Putamen (tissue), 1 donor: ENCODE measurements at places on chromosomes 16 and 17.

DNA sequence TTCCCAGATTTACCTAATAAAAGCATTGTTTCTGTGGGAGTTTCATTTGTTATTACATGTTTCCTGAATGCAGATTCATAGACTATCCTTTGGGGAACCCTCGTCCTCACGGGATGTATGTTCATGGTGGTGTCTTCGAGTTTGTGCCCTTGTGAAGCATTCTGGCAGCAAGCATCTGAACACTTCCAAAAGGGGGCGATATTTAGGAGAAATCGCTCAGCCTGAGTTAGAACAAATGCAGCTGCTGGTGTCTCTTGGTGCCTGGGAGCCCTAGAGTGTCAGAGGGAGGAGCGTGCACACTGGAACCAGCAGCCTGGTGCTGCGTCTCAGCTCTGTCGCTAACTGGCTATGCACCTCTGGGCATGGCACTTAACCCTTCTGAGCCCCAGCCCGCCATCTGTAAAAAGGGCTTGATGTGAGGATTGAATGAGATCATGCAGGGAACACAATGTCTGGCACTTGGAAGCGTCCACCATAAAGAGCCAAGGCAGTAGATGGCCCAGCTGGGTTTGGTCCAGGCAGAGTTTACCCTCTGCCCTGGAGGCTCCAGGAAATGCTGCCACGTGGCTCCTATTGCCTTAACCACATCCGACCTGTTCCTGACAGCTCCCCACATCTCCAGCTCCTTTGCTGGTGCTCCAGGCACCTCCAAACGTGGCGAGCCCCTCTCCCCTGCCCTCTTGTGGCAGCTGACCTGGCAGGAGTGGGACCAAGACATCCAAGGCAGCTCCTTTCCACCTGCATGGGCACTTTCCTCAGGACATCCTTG, 25.0 kb upstream of the C16orf78 start:
- DNase-seq = no peak

DNA sequence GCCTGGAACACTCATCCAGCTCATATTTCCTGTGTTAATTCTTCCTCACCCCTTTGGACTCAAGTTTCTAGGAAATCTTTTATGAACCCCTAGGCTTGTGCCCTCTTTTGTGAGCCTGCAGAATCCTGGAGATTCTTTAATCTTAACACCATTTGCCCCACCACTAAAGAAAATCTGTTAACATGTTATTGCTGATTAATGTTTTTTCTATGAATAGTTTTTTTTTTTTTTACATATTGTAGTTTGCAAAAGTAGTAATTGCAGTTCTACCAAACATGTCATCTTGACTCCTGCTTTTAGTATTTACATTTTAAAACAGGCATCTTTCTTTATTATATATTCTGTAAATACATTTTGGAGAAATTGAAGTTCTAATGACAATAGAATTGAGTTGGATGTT, 8.5 kb downstream of the PRSS54 start:
- no peak for DNase-seq

DNA sequence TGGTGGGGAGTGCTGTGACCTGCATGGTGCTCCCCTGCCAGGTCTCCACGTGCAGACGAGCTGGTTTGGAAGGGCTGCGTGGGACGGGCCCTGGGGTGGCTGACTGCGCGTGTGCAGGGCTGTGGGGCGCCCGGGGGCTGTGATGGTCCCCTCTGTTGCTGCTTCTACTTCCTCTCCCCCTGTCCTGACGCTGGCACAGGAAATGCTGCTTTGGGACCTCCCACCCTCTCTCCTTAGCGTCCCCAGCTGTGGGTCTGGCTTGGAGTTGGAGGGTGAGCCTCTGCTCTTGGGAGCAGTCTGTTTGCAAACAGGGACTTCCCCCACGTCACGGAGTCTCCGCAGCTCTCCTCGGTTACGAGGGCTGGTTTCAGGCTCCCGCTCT, 35.2 kb downstream of the TSC2 start:
- no peak for DNase-seq

DNA sequence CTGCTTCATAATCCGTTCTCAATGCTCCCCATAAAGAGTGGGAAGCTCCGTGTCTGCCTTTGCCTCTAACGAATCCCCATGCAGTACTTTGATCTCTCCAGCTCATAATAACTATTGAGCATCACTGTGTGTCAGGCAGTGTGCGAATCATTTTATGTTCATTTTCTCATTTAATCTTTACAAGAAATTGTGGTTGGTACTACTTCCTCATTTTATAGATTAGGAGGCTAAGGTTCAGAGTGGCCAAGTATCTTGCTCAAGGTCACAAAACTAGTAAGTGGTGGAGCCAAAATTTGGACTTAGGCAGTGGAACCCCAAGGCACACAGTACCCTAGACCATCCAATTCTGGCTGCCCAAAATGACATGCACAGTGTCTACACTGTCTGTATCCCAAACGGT, 44.8 kb downstream of the ABCC12 start:
- DNase-seq = no peak

- DNase-seq = no peak
Measured at GRCh38 chr17:27746881-27747280, 53.4 kb downstream of the NOS2 start.

DNA sequence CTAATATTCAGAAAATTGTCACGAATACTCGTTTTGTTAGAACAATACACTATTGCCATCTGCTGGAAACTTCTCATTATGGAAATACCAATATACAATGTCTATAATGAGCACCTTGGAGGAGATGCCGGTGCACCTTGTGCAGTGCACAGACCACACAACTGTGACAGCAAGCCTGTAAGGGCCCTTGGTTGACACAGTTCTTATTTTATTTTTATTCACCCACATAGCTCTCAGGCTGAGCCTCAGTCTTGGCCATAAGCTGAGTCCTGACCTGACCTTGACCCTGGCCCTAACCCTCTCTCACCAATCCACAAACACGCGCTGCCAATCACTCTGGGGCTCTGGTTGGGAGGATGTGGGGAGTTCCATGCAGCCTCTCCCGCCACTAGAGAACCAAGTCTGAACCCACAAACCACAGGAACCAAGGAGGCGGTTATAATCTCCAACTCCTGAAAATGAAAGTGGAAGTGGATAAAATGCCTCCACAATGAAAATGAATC, 7.6 kb downstream of the AIPL1 start:
- DNase-seq = no peak

- DNase-seq = no peak
Measured at GRCh38 chr16:9139965-9140364, 48.5 kb downstream of the HAPSTR1 start.

- no peak for DNase-seq
Measured at GRCh38 chr17:71970312-71970711, 150.5 kb upstream of the SOX9 start.

DNA sequence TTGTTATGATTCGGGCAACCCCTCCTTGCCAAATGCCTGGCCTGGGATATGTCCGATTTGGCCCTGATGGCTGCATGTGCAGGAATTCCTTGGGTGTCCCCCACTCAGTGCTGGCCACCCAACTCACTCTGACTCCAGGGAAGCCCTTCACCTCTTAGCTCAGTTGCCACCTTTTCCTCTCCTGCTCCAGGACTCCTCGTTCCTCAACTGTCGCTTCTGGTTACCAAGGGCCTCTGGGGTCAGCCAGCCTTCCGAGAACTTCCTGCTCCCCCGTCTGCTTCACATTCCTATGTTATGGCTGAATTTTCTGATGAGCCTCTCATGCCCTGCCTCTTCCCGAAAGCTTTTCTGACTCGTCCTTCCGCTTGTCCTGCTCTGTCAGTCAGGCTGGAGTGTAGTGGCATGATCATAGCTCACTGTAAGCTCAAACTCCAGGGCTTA, 63.5 kb downstream of the SPACA3 start:
- no peak for DNase-seq

- DNase-seq = no peak
Measured at GRCh38 chr17:27539794-27540317, 83.6 kb downstream of the KSR1 start.

GRCh38 chr17:6165806-6166205, 95.6 kb downstream of the WSCD1 start:
- no peak for DNase-seq

DNA sequence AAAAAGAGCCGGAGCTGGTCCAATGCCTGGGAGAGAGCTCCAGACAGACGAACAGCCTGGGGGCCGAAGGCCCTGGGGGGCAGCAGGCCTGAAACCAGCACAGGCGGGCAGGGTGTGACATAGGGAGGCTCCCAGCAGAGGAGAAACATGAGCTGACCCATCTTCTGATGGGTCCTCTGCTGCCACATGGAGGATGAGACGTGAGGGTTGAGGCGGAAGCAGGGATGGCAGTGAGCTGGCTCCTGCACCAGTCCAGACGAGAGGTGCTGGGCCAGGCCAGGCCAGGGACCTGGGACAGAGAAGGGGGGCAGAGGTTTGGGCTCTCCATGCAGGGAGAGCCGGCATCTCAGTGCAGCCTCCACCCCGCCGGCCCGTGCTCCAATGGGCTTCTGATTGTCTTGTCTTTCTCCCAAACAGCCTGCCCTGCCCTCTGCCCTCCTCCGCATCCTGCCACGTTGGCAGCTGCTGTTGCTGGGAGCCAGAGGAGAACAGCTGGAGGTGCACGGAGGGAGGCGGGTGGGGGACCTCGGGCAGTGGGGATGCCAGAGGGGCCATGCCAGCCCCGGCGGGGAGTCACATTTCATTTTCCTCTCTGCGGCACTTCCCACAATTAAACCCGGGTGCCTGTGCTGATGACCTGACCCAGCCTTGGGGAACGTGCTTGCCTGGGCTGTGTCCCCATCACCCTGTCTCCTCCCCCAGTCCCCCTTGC, 139.1 kb upstream of the GSE1 start:
- no peak for DNase-seq

GRCh38 chr16:73232555-73233328, 184.8 kb upstream of the ZFHX3 start:
- DNase-seq = peak; percentile 47

- no peak for DNase-seq
Measured at GRCh38 chr17:79695293-79695790, 35.4 kb upstream of the ENPP7 start.

DNA sequence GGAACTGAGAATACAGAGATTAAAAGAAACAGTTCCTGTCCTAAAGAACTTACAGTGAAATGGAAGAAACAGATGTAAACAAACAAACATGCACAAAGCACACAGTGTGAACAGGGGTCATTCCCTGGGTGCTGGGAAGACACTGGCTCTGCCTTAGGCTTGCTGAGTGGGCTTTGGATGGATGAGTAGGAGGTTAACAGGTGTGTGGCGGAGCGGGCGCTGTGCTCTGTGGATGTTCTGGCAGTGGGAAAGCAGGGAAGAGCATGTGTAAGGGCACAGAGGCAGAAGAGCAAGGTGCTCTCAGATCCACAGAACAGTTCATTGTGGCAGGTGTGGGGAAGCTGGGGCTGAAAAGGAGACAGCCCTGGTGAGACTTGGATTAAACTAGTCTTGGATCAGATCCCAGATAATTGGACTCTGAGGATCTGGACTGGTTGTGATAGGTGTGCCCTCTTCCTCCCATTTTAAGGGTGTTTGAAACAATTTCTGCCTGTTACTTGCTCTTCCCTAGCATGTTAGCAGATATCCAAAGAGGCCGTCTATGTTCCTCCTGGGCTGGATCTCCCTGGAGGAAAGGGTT, 8.1 kb downstream of the HROB start:
- no peak for DNase-seq

- no peak for DNase-seq
Measured at GRCh38 chr17:81833921-81834830, 674 bp downstream of the PPP1R27 start.

GRCh38 chr17:4562015-4562969, 1.9 kb upstream of the GGT6 start:
- no peak for DNase-seq

DNA sequence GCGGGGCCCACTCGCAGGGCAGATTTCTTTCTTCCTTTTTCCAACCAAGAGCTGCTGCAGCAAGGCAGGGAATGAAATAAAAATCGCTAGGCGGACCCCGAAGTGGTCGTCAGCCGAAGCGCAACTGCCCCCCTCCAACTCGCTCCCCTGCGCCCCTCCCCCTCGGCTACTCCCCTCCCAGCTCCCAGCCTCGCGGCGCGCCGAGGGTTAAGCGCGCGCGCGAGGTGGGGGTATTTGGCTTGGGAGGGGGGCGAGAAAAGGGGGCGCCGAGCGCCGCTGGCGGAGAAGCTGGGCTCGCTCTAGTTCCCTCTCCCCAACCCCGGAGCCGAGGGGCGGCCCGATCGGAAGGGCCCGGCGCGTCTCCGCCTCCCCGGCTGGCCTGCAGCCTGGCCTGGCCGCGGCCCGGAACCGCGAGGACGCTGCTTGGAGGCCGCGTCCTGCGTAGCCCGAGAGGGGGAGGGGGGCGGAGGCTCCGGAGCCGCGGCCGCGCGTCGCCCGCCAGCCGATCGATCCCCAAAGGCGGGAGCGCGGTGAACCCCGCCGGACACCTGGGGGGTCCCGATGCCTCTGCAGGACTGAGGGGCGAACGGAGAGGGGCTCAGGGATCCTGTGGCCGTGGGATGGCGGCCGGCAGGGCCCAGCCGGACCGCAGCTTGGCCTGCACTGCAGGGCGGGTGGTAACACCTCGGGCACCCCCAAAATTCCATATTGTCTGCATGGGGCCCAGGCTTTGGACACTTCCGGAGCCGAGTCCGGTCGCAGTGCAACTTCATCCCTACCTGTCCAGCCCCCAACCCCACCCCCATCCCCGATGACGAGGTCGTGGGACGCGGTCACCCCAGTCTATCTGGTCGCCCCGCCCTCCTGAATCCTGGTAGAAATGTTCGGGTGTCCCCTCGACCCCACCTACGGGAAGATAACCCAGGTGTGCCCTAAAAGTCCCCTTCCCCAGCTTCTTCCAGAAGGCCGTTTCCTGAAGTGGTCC, 4.9 kb upstream of the CBX4 start:
- no peak for DNase-seq

- no peak for DNase-seq
Measured at GRCh38 chr17:27457731-27458523, 1.7 kb downstream of the KSR1 start.

DNA sequence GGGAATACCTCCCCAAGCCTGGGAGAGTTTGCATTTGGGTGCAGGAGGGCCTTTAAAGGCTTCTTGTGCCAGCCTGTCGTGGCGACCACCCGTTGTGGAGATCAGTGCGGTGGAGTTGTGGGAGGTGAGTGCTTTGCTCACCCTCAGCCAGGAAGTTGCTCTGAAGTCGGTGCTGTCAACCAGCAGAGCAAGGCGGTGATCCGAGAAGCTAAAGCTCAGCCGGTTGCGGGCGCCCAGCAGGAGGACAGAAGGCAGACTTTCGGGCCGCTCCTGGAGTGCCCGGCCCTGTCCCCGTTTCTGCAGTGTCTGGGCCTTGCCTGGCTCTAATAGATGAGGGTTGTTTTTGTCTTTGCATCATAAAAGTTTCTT, 1.4 kb downstream of the UBE2I start:
- no peak for DNase-seq

DNA sequence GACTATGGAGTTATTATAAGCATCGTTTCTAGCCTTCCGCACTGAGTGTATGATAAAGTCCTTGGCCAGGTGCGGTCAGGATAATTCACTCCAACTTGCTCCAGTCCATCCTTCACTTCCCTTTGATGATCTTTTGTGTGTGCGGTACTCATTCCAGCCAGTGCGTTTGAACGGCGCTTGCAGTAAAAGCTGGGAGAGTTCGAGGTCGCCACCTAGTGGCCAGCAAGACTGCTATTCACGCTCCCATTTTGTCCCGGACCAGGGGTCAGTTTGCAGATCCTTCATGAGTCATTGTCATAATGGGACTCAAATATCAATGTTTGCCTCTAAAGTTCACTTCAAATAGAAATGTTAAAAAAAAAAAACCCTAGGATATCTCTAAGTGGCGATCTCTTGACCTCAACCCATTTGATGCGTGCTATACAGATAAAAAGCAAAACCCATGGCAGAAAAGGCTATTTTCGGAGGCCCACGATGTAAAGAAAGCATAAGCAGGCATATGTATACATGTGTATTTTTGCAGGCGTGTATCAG, 417.1 kb downstream of the TMEM114 start:
- DNase-seq = peak; percentile 52

- DNase-seq = no peak
Measured at GRCh38 chr17:54983260-54983659, 14.7 kb downstream of the STXBP4 start.

- no peak for DNase-seq
Measured at GRCh38 chr17:29449865-29450671, 59.9 kb downstream of the TAOK1 start.
